Bronchial epithelial cell (primary cell): ENCODE measurements at places on chromosomes 16 and 17.
A peak's percentile ranks its signal among the peaks of the same experiment; 100 is the strongest.

DNA sequence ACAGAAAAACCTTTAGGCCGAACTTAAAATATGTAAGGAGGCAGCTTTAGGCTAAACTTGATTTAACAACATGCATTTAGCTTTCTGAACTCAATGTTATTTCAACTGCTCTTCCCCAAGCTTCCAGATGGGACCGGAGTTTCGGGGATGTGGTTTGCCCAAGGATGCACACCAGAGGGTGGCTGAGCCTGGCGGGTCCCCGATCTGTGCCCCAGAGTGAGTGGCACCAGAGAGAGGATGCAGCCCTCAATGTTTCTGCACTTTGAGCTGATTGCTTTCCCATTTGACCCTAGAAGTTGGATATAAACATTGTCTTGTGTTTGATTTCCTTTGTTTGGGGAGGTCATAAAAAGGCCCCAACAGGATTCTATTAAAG is 348.0 kb upstream of the TNRC6C start:
- DNase-seq, result no peak

DNA sequence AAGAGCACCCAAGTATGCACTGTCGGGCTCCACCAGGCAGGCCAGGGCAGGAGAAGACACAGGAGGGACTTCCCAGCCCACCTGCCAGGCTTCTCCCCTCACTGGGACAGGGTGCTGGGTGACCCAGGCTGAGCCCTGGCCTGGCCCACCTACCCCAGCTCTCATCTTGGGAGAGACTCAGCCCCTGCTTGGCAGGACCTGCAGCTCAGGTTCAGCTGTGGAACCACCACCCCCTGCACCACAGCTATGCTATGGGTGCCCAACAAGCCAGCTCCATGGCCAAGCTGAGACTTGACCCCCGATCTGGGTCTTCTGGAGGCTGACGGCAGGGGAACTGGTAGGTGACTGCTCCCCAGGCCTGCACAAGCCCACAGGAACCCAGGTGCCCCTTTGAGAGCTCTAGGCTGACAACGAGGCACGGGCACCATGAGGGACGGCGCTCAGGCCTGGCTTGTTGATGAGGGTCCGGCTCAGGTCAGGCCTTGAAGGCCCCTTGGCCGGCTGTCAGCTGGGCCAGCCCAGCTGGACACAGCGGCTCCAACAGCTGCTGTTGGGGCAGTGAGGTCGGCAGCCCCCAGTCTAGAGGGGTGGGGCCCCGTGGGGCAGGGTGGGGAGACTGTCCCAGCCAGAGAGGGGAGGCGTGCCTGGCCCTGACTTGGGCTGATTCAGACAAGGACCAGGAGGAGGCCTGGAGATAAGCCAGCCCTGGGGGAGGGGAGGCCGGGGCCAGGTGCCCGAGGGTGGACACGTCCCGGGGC is 4.6 kb downstream of the RPUSD1 start:
- DNase-seq, result peak; percentile 12

GRCh38 chr17:2120586-2121335 is 65.9 kb downstream of the HIC1 start:
- peak; percentile 41 for DNase-seq

GRCh38 chr17:9290226-9290613 is 268.9 kb downstream of the NTN1 start:
- DNase-seq, result no peak

DNA sequence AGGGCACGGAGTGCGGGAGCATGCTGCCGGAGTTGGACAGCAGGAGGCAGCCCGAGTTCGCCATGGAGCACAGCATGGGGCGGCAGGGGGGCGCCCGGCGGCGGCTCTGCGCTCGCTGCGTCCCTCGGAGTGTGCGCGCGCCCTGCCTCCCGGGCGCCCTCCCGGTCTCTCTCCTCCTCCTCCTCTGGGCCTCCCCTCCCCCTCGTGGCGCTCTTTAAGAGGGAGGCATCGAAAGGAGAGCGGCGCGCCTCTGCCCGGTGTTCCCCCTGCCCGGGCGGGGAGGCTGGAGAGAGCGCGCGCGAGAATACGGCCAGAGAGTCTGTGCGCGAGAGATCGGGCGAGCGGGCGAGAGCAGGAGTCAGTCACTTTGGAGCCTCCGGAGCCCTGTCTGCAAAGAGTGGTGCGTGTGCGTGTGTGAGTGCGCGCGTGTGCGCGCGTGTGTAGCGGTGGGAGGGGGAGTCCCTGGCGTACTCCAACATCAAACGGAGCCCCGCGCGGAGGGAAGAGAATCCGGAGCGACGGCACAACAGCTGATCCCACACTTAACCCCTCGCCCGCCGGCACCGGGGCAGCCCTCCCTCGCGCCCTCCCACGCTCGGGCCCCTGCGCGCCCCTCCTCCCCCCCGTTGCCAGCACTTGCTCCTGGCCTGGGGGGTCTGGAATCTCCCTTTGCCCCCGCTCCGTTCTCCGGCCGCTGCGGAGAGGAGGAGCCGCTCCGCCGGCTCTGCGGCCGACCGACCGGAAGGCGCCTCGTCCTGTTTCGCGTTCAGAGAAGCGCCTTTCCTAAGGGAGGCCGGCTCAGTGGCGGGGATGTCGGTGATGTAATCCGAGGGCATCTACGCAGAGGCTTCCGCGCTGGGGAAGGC is 108.9 kb downstream of the ENGASE start:
- DNase-seq, result no peak

DNA sequence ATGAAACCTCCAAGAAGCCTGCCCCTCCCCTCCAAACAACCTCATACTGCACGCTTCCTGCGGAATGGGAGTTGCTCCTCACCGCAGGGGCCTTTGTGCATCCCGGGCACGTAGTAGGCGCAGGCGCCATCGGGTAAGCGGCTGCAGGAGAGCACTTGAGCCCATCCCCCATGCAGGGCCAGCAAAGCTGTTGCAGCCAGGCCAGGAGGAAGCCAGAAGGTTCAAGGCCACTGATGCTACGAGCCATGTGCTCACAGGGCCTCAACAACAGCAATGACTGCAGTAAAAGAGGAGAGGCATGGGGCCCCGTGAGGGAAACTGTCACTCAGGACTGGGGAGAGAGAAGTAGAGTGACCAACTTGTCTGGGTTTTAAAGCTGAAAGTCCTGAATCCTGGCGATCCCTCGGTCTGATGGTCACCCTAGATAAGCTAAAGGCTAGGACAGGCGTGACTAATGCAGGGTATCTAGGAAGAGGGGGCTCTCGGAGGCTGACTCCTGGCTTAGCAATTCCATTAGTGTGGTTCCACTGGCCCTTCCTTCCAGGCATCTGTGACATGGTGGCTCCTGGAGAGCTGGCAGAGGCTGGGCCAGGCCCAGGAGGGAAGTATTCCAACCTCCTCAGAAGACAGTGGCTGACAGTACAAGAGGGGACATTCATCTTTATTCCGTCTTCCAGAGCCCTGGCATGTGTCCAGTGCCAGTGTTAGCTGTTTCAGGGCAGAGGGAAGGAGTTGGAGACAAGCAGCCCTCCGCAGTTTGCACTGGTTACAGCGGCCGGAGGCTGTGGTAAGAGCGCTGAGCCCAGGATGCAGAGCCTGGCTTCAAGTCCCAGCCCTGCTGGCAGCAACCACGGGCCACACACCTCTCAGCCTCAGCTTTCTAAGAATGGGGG is 20.8 kb downstream of the GOSR2 start:
- DNase-seq, result no peak

DNA sequence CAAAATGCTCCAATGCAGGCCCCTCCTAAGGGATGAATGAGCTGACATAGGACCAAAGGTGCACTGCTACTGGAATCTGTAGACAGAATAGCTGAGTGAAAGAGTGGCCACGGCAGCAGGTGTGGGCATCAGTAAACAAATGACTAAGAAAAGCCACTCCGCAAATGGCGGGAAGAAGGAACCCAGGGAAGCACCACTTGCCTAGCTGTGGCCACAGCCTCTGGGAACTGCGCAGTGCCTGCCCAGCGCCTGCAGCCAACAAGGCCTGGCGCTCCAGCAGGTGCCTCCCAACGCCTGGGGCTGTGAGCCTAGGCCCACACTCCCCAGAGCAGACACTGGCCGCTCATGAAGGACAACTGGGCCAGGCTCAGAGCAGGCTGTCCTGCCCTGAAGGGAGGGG is 11.8 kb downstream of the PEMT start:
- no peak for DNase-seq

- DNase-seq, result peak; percentile 97
Measured at GRCh38 chr17:30372755-30373154, 6.0 kb upstream of the CPD start.

DNA sequence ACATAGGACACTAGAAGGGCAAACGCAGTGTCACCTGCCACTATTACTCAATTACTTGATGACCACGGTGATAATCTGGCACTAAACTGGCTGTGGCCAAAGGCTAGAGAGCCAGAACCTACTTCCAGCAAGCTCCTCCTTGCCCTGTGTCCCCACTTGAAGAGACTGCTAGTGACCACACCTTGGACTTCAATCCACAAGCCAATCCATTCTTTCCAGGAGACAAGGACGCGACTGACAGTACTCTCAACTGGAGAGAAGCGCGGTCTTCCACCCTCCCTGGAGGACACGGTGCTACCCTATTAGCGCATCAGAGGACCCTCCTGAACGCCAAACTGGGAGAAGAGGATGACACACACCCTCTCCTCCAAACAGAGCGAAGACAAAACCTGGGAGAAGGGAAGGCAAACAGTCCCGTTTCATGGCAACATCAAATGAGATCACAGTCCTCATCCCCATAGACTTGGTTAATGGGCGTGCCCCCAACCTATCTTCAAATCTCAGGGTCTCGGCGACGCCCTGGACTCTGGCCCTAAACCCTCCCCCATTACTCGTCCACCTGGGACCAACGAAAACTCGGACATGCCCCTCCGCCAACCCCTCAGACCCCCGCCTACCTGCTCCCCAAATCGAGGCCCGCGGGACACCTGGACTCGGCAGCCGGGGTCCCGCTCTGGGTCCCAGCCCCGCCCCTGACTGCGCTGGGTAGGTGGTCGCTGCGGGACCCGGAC is 508 bp downstream of the FLCN start:
- DNase-seq, result peak; percentile 37

DNA sequence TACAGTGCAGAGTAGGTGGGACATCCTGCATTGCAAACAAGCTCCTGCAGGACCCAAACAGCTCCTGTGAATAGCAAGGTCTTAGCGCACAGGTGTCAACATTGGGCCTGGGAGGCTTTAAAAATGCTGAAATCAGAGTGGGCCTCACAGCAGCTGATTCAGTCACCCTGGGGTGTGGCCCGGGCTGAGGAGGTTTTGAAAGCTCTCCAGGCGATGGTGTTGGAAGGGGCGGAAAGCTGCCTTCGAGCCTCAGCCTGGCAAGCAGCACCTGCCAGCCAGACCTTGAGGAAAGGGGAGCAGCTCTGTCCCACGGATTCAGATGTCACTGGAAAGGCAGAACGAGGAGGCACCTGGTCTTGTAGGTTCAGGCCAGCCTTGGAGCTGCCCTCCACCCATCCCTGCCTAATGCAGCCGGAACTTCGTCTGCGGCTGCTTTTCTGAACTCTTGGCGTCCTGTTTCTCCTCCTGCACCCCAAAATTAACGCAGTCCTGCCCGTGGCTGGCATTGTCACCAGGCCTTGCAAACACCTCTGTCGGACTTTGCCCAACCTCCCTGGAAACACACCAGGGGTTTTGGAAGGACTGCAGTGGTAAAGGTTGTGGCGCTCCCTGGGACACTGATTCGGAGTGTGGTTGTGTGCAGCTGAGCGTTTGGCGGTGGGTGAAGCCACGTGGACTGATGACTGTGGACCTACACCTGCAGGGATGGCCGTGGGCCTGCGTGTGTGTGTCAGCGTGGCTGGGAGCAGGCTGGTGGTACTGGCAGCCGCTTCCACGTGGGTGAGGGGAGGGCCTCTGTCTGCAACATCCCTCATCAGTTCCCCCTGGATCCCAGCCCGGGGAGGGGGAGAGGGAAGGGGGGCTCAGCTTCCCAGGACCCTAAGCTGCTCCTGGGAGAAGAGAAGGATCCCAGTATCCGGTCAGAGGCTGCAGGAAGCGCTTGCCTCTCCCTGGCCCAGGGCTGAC is 3.4 kb downstream of the NECAB2 start:
- DNase-seq, result no peak

DNA sequence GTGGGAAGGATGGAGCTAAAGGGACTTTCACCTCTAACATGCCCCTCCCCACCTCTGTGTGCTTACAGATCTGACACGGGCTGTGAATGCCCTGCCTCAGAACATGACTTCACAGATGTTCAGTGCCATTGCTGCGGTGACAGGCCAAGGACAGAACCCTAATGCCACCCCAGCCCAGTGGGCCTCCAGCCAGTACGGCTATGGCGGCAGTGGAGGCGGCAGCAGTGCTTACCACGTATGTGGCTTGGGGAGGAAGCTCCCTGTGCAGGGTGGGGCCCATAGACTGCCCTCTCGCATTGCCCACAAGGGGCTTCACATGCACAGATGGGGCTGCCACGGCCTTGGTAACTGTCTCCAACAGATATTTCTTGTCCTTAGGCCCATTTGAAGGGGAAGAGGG is 11.4 kb downstream of the PROCA1 start:
- no peak for DNase-seq

DNA sequence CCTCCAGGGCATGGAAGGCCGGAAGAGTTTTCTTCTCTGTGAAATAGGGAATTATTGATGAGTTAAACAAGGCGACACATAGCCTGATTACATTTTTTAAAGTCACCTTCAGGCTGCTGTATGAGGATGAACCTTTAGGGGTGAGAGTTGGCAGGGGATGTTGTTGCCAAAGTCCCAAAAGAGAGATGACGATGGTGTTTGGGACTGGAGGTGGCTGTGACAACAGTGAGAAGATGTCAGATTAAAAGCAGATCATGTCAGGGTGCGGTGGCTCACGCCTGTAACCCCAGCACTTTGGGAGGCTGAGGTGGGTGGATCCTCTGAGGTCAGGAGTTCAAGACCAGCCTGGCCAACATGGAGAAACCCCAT is 16.8 kb upstream of the ASGR2 start:
- no peak for DNase-seq

DNA sequence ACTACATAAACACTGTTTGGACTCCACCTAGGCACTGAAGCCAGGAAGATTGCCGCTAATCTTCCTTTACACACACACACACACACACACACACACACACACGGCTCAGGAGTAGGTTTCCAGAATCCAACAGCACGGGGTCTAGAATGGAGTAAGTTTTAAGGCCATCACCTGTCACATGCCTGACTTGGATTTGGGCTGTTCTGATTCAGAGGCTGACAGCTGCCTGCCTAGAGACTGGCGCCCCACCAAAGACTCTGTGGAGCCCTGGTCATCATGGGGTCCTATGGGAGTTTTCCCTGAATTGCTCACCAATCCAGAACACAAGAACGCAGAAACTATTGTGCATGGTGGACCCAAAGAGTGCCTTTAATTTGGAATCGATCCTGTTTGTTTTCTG is 10.9 kb downstream of the CDRT4 start:
- no peak for DNase-seq
